Testis (tissue), 5 donors: ENCODE measurements at places on chromosomes 12 and 14. TPM values are rescaled to one million over a fixed set of nuclear protein-coding genes. Genes with fewer than 3 reads are reported as not detected.

AQP2 gene
- total RNA-seq = 1.9 TPM

P2RX2 gene
- total RNA-seq = 2.2 TPM

SIX6 gene
- 0.39 TPM for total RNA-seq

DNAAF2 gene
- 18.2 TPM for total RNA-seq

KSR2 gene
- total RNA-seq = 2.4 TPM

VSX2 gene
- total RNA-seq = 0.16 TPM

DNA sequence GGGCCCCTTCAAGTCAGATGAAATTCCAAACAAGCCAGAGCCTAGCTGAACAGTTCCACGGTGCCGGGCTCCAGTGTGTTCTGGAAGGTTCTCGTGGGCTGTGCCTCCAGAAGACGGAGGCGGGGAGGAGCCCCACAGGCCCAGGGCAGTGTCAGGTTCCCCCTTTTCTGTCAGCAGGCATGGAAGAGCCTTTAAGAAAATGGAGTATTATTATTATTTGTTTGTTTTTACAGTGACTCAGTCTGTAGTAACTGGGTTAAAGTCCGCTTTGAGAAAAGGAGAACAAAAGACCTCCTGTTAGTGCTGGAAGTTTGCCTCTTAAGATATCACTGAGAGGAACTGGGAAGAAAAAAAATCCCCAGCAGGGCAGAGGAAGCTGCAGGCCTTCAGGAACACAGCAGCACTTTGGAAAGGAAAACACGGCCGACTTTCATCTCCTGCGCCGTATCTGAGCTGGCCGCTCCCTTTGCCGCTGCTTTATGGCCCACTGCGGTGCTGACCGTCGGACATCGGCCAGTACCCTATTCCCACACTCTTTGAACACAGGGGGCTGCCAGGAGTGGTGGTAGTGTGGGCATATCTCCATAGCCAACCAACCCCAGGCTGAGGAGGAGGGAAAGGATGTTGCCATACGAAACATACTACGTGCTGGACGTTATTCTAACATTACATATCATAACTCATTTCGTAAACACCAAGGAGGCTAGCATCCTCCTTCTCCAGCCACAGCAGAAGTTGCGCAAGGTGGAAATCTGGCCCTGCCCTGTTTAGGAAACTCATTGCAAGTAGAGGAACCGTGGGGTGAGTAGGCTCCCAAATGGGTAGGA lies 194.0 kb downstream of the ZFP36L1 start:
- DNase-seq = peak; percentile 74

DNA sequence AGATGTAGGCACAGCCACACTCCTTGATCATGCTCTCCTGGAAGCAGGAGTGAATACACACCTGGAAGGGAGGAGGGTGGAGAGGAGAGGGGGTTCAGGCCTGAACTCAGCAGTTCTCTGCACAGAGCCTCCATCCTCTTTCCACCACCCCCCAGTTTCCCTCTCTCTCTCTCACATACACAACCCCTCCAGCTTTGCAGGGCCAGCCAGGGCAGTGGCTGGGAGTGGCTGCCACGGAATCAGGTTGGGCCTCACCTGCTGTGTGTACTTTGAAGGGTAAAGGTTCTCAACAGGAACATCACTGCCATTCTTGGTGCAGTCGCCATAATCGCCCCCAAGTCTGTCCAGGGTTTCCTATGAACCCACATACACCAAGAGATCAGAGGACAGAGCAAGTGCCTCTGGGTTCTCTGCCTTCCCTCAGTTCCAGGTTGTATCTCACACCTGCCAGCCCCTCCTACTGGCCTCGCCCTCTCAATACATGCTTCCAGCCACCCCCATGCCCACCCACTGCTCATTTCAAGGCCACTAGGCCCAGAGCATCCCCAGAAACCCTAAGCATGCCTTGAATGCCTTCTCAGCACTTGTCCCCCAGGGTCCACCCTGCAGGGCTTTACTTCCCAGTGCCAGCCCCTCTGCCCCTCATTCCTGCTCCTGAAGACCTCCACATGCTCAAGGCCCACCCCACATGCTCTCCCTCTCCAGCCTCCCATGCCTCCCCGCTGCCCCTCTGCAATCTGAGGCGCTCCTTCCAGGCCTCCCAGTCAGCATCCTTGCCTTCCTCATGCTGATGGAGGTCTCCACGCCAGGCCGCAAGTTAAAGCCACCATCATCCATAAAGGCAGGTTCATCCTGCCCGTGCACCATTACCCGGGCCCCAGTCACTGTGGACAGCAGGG lies 12.9 kb upstream of the TNFRSF1A start:
- DNase-seq = no peak

DNA sequence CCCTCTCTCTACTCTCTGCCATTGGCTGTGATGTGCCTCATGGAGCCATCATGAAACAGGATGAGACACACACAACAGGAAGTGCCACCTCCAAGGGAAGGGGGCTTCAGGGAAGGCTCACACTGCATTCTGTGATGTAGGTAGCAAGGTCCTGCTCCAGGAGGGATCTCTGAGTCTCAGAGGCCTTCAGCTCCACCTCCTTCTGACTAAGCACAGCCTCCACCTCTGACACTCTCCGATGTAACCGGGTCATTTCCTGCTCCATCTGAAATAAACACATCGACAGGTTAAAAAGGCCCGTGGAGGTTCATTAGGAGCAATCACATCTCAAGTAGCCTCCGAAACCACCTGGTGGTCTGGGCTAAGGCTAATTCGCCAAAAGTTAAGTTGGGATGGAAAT lies 93.3 kb downstream of the CIT start:
- DNase-seq = no peak

GRCh38 chr12:47990351-47991105 lies 13.7 kb downstream of the COL2A1 start:
- DNase-seq = no peak

GRCh38 chr14:59147007-59147406 lies 41.5 kb upstream of the DAAM1 start:
- DNase-seq = no peak

GRCh38 chr14:92121207-92121669 lies 268 bp downstream of the NDUFB1 start:
- DNase-seq = peak; percentile 66

DNA sequence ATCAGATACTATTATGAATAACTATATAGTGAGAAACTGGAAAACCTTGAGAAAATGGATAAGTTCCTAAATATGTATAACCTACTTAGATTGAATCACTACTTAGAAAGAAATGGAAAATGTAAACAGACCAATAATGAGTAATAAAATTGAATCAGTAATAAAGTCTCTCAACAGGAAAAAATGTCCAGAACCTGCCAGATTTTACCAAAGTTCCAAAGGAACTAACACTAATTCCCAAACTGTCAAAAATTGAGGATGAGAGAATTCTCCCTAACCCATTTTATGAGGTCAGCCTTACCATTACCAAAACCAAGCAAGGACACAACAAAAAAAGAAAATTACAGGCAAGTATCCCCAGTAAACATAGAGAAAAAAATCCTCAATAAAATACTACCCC lies 272.0 kb downstream of the RPAP3 start:
- DNase-seq = no peak

- DNase-seq = no peak
Measured at GRCh38 chr12:12333407-12334366, 16.4 kb downstream of the MANSC1 start.

- DNase-seq = no peak
Measured at GRCh38 chr12:55915482-55915859, 12.2 kb downstream of the PYM1 start.

DNA sequence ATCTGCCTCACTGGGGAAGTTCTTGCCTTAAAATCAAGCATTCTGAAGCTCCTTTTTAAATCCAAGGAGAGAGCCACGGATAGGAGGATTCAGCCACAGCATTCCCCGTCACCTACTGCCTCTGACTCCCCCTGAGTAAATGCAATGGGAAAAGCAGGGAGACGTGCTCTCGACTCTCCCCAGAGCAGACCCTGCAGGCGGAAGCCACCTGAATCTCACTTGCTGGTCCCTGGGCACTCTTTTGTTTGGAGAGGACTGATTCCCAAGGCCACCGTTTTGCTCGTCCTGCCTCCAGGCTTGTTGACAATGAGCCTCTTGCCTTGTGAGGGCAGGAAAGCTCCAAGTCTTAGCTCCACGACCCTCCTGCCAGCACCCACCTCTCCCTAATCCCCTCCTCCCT lies 204.5 kb downstream of the SLC15A4 start:
- no peak for DNase-seq

- DNase-seq = peak; percentile 25
Measured at GRCh38 chr14:52267501-52268278, at the start of gene PTGDR. Gene PTGDR (plus strand): TSS chr14:52267698. CDS start chr14:52267815, 117 bp downstream.

- no peak for DNase-seq
Measured at GRCh38 chr14:93912782-93913181, 14.4 kb upstream of the FAM181A start.

GRCh38 chr12:46933947-46934346 lies 108.2 kb upstream of the SLC38A4 start:
- no peak for DNase-seq

DNA sequence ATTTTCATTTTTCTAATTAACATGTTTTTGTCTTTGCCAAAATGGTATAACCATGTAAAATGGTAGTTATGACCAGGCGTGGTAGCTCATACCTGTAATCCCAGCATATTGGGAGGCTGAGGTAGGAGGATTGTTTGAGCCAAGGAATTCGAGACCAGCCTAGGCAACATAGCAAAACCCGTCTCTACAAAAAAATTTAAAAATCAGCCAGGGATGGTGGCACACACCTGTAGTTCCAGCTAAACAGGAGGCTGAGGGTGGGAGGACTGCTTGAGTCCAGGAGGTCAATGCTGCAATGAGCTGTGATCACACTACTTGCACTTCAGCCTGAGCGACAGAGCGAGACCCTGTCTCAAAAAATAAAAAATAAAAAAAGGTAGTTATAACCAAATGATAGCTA lies 23.1 kb downstream of the PPTC7 start:
- DNase-seq = no peak

- DNase-seq = no peak
Measured at GRCh38 chr12:66925083-66925482, 246.2 kb upstream of the GRIP1 start.

- DNase-seq = peak; percentile 57
Measured at GRCh38 chr12:120439646-120440247, 1.8 kb downstream of the COX6A1 start.

DNA sequence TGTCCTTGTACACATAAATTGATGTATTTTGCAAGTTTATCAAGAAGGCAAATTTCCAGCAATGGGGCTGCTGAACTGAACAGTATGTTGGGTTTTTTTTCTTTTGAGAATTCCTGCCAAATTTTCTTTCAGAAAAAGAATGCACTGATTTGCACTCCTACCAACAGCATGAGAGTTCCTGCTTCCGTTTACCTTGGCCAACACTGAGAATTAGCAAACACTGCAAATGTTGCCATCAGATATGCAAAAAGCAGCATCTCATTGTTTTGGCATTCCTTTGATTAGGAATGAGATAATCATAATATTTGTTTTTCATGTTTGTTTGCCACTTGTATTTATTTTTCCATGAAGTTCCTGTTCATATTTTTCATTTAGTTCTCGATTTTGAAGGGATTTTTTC lies 82.4 kb downstream of the RTN1 start:
- no peak for DNase-seq

DNA sequence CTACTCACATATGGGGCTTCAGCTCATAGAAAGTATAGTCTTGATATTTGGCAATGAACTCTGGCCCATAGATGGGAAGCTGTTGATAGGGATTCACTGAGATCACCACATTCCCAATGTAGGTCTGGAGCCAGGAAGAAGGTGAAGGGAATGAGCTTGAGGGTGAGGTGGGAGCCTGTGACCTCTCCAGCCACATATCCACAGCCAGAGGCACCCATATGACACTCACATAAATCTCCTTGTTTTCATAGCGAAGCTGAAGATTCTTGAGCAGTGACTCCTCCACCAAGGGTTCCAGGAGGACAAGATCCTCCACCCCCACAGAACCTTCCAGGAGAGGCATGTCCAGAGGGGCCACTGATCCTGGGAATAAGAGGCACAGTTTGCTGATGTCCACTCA lies 1.9 kb downstream of the MYO1A start:
- no peak for DNase-seq

DNA sequence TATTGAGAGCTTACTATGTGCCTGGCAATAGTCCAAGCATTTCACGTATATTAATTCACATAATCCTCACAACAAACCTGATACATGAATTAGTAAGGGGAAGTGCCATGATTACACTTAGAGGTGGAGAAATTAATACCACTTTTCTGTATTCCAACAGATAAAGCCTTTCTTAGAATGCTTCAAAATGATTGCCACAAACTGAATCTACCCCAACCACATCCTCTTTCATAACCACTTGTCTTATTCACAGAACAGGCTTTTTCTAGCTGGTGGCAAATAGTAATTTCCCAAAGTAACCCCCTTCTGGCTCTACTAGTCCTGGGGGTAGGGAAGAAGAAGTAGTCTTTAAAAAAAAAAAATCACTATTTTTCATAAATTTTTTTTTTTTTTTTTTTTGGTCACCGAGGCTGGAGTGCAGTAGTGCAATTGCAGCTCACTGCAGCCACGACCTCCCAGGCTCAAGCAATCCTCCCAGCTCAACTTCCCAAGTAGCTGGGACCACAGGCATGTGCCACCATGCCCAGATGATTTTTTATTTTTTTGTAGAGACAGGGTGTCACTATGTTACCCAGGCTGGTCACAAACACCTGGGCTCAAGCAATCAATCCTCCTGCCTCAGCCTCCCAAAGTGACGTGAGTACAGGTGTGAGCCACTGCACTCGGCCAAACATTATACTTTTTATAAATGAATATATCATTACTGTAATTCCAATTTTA lies 59.0 kb upstream of the ARID2 start:
- DNase-seq = no peak

- peak; percentile 17 for DNase-seq
Measured at GRCh38 chr12:82019533-82019932, 260.4 kb upstream of the PPFIA2 start.

DNA sequence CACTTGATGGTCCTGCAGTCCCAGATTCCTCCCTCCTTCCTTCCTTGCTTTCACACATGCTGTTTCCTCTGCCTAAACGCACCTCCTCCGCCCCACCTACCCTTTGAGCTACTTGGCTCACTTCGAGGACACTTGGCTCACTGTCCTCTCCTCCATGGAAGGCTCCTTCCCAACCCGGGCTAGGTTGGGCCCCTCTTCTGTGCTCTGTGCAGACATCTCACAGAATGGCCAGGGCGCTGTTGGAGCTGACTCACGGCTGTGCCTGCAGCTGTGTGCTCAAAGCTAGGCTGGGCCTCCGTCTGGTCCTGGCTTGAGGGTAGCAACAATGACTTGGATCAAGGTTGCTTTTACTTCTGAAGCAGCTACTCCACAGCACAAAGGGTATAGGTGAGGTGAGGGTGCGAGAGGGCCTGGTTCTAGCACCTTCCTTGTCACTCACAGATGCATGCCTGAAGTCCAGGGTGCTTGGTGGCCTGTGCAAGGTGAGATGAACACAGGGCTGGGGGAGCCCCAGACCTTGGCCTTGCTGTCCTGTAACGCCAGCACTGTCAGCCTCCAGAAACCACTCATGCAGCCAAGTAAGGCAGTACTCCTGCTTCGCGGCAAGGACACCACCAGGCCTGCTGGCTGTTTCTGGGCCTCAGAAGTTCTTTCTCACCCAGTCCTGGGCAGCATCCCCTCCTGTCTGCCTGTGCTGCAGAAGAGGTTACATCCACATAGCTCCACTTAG lies 61.8 kb downstream of the GALNT16 start:
- no peak for DNase-seq

- no peak for DNase-seq
Measured at GRCh38 chr14:48622980-48623379, 947.6 kb upstream of the MDGA2 start.

GRCh38 chr12:124501112-124501561 lies 66.3 kb downstream of the NCOR2 start:
- no peak for DNase-seq
